ENCODE measurements at places on chromosomes 3 and 15.

GRCh38 chr3:181417748-181418147, 294.0 kb upstream of the SOX2 start:
- DNase-seq: no peak

DNA sequence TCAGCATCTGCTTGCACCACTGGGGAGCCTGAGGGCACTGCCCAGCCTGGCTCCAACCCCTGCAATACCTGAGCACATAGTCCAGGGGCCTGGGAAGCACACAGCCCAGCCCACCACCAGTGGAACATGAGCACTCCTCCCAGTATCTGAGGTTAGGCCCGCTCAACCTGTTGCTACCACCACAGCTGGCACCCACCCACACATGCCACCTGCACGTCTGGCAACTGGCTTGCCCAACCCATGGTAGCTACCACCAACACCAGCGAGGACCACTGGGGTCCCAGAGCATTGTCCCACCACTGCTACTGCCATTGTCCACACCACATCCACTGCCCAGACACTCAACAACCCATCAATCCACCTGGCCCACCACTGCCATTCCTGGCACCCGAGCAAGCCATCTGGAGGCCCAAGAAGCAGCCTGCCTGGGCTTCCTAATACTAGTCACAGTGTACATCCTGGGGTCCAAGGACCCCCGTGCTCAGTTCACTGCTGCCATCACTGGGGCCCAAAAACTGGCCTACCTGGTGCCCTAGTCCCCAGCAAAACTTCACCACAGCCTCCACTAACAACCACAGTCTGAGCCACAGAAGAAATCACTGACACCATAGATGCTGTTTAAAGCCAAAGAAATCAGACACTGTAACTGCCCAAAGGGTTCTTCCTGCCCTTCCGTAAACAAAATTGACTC, 62.1 kb upstream of the TBC1D23 start:
- no peak for DNase-seq

- no peak for DNase-seq
Measured at GRCh38 chr3:122536632-122537001, 21.9 kb upstream of the KPNA1 start.

DNA sequence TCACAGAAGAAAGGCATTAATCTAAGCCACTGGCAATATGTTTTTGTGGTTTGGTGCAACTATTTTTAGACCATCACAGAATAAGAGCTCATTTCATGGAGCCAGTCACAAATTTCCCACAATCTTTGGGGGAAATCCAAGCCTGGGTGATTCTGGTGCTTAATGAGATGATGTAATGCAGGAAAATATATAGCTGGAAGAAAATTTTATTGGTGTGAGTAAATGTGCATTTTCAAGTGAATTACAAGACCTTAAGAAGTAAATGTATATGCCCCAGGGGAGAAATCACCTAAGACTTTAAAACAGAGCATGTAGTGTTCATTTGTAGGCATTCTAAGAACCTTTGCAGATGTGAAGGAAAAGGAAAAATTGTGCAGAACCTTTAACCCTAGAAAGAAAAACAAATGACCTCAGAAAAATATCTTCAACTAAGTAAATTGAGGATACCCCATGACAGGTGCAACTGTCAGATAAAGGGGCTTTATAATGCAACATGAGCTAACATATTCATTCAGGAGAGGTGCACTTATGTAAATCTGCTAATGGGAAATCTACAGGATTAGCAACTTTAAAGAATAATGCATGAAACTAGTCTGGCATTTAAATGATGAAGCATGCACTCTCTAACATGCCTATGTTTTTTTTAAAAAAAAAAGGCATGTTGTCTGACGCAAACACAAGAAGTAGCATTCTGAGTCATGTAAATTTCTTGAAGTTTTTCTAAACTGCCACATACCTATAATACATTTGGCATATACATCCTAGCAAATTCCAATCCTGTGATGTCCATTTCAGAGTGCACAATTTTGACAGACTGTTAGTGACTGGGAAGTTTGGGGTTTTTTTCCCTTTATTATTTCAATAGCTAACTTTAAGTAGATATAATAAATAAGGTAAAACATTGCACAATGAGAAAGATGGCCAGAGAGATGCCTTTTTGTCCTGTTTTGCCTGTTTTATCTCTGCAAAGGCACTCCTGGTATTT, 105.1 kb downstream of the MEX3B start:
- peak; percentile 88 for DNase-seq

- no peak for DNase-seq
Measured at GRCh38 chr15:88257311-88258092, 963 bp upstream of the NTRK3 start.

DNA sequence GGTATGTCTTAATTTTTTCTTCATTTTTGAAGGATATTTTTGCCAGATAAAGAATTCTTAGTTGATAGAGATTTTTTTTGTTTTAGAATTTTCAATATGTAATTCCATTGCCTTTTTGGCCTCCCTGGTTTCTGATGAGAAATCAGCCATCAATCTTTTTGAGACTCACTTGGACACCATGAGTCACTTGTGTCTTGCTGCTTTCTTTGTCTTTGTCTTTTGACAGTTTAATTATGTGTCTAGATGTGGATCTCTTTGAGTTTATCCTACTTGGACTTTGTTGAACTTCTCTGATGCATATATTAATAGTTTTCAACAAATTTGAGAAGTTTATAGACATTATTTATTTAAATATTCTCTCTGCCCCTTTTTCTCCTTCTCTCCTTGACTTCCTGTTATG, 34.7 kb upstream of the AQP9 start:
- DNase-seq: no peak

DNA sequence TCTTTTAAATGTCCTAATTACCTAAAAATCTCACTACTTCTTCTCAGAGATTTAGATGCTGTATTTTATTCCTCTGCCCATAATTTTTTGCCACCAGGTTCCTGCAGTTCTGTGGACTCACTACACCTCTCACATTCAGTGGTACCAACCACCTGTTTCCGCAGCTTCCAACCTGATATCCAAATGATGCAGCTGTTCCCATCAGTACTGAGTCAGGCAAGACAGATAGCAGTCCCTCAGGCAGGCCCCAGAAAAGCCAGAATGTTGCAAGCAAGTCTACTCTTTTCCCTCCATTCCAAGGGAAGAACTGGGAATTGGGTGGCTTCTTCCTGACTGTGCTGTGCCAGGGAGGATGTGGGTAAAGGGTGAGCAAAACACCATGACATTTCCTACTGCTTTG, 39.0 kb downstream of the MNS1 start:
- DNase-seq: no peak

DNA sequence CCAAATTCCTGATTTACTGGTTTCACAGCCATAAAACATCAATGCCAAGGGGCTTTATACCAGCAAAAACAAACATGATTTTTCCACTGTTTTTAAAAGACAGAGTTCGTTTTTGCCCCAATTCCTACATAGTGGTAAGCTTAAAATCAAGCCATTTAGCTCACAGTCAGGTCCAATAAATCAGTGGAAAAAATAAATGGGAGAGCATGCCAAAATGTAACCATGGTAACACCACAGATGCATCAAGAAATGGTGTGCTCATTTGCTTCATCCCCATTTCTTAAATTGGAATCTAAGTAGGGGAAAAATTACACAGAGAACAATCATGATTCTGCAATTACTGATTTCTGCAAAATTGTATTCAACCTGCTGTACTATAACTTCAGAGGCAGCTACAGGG, 418.8 kb downstream of the MAGI1 start:
- DNase-seq: no peak

DNA sequence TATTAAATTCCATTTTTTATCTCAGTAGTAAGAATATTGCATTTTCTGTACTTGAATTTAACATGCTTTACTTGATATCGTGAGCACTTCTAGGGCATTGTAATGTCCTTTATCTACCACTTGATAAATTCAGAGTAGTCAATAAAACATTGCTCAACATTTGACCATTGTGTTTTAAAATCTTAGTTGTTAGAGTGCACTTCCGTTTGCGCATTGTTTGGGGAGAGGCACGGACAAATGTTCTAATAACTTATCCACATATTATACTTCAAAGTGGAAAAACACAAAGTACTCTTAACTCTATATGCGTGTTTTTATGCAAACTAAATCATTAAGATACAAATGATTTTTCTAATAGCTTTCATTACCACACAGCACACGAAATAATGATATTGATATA, 419 bp downstream of the FAM227B start:
- DNase-seq: no peak

DNA sequence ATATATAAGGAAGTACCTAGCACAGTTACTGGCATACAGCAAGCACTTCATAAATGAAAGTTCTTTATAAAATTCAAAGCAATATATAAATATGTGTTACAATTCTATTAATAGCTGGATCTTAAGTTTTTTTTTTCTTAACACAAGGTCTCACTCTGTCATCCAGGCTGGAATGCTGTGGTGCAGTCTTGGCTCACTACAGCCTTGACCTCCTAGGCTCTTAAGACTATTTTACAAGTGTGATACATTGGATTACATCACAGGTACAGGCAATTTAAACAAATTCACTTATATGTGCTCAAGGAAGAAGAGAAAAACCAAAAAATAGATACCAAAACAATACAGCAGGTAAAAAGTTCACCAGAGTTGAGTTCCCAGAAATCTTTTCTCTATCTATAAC, 60.6 kb downstream of the ZNF280D start:
- DNase-seq: peak; percentile 36

- DNase-seq: no peak
Measured at GRCh38 chr3:1082108-1082507, 10.7 kb upstream of the CNTN6 start.

DNA sequence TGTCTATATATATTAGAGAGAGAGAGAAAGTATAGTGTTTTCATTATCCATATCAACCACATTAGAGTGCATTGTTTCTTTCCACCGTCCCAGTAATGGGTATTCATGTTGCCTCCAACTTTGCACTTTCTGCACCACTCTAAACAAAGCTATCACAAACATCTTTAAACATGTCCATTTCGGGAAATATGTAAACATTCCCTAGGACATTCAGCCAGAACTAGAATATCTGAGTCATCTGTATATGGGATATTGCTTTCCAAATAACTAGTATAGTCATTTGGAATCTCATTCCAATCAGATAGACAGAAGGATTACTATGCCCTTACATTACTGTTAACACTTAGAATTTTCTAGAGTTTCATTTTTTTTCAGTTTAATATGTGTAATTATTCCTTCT, 914.9 kb upstream of the EPHA6 start:
- DNase-seq: peak; percentile 10
